Activated naive CD4-positive, alpha-beta T cell treated with anti-CD3 and anti-CD28 coated beads, Interleukin-2, amount 50 U/mL, for 16 hours (primary cell): ENCODE measurements at places on chromosomes 4 and X.

- DNase-seq, result no peak
Observed at GRCh38 chr4:123833171-123833643, 436.6 kb downstream of the SPRY1 start.

DNA sequence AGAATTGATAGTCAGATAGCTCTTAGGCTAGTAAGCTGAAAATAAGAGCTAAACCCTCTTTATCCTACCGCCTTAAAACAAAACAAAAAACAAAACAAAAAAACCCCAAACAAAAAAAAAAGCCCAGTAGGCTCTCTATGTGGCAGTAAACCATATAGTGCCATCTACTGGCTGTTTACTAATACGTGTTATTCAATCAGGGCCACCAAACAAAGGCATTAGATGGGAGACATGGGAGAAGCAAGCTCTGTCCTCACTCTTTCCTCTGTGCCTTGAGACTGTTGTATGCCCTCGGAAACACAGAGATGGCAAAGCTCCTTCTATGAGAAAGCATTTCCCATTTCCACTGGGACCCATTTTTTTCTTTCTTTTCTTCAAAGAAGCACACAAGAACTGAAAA lies 148.8 kb upstream of the MID1 start:
- no peak for DNase-seq

DNA sequence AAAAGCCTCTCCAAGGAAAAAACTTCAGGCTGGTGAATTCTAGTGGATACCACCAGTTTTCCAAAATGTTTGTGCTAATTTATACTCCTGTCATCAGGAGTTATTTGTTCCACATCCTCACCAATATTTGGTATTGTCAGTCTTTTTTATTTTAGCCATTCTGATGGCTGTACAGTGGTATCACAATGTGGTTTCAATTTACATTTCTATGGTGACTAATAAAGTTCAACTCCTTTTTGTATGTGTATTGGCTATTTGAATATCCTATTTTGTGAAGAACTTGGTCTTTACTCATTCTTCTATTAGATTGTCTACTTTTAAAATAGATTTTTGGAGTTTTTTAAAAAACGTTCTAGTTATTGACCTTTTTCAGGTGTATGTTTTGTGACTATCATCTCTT lies 33.0 kb upstream of the FRAS1 start:
- DNase-seq, result no peak

DNA sequence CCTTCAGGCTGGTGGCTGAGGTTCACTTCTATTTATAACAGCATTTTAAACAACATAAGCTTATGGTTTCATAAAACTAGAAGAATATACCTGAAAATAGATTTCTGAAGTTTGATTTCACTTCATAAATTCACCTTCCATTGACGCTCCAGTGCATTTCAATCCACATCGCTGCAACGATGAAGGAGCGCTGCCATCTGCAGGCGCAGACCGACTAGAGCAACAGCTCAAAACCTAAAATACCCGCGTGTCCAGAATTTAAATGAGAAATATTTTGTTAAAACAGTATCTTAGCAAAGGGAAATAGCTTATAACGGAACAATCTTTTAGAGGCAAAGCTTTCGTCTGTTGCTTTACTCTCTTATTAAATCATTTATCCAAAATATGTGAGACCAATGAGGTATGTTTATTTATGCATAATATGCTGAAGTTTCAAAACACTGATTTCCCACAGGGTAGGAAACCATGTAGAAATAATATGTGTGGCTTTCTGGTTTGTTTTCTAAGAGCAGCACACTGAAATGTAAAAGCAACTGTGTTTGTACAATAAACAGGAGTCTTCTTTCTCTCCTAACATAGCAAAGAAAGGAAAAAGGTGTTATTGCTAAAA lies 816.4 kb upstream of the FRG1 start:
- no peak for DNase-seq

DNA sequence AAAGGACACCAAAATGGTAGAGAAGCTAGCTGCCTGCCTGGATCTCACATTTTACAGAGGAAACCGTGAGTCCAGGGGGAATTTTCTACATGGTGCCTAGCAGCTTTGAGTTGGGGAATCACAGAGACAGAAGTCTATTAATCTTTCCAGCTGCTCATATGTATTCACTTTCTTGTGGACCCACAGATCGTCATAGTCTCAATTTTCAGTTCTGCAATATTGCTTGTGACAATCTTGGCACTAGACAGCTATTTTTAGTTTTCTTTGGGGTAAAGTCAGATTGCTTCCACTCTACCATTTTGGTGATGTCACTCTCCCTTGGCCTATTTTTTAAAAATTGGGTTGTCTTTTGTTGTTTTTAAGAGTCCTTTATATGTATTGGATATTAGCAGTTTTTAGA lies 233.4 kb upstream of the STK26 start:
- no peak for DNase-seq

DNA sequence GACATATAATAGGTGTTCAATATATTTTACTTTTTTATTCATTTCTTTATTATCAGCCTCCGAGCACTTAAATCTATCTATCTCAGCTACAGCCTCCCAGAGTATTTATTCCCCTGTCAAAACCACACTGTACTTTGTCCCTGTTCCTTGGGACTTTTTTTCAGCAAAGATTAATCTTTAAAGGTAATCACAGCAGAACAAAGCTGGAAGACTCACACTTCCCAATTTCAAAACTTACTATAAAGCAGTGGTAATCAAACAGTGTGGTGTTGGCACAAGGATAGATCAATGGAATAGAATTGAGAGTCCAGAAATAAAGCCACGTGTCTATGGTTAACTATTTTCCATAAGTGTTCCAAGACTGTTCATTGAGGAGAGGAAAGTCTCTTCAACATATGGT lies 59.7 kb downstream of the KLHL13 start:
- DNase-seq, result no peak

DNA sequence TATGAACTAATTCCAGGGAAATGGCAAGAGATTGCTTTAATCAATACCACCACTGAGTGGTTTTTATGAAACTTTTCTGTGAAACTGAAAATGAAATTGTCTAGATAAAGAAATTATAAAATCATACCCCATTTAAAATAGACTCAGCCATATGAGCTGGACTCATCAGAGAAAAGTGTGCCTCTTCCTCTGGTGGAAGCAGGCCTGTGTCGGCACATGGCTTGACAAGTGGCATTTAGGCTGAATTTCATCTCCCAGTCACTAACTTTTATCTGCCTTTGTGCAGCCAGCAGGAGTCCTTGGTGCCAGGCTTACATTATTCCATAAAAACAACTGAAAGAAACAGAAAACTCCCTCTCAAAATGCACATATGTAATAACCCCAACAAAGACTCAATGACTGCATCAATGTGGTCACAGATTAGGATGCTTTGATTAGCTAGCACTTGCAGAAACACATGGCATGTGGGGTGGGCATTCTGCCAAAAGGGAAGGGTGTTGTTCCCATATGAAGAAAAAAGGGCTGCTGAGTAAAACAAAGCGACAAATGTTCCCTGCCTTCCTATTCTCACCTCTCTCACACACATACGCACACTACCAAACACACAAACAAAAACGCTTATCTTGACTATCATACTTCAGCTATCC lies 232.3 kb downstream of the PABPC4L start:
- no peak for DNase-seq

DNA sequence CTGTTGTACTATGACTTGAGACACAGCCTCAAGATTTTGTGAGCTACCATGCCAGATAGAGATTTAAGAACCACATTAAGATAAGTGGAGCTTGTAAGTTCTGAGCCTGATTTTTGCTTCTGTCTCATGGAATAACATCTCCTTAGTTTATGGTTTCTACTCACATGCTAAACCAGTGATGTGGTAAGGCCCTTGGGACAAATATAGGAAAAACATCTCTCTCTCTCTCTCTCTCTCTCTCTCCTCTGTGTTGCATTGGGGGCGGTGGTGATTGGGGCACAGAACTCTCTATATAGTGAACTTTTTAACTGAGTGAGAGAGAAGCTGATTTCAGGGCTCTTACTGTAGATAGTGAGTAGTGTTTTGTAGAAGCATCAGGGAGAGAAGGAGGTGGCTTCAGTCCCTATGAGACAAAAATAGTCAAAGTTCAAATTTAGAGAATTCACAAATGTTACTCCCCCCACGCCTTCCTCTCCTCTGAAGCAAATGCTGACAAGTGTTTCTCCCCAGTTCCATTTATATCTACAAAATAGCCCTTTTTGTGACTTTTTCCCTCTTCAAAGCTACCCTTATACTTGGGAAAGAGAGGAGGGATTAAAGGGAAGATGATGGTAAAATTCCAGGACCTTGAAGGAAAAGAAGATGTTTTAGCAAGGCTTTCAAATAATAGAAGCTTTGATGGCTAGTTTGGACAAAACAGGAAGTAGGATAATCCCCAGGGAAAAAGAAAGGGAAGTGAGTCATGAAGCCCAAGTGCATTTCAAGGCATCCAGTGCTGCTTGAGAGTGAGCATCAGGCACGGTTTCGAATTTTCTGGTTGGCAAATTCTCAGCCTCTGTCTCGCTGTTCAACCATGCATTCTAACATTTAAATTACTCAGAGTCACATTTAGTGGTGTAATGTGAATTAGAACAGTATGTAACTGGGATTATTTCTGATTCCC lies 134.3 kb upstream of the AP1S2 start:
- DNase-seq, result no peak

- no peak for DNase-seq
Observed at GRCh38 chrX:121011254-121011653, 25.7 kb upstream of the CT47A1 start.

DNA sequence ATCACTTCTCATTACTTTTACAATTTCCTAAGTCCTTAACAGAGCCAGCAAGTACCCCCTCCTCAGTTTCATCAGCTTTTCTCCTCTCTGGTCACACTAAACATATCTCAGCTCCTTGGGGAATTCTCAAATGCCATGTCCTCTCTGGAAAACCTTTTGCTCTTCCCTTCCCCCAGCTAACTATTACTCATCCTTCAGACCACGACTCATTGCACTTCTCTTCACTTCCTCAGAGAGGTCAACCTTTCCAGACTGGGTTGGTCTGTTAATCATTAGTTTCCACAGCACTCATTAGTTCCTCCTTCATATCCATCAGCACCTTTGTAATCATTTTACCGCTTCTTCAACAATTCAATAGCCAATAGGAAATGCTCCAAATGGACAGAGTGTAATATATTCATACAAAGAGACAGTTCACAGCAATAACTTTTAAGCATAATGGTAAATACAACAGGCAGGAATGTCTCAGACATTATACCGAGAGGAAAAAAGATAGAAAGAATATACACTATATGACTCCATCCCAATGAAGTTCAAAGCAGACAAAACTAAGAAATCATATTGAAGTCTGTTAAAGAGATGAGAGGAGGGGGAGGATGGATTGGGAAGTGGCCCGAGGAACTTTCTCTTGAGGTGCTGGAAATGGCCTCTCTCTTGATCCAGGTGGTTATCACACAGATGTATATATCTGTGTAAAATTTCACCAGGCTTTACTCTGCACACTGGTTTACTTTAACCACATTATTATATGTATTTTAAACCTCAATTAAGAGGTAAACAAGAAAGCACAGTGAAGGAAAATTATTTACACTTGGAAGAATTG lies 39.6 kb downstream of the DDX60L start:
- DNase-seq, result no peak

GRCh38 chr4:154491341-154492271 lies at the start of gene DCHS2:
DCHS2 (minus strand) TSS chr4:154491799; CDS start chr4:154491355, 444 bp downstream.
- no peak for DNase-seq

DNA sequence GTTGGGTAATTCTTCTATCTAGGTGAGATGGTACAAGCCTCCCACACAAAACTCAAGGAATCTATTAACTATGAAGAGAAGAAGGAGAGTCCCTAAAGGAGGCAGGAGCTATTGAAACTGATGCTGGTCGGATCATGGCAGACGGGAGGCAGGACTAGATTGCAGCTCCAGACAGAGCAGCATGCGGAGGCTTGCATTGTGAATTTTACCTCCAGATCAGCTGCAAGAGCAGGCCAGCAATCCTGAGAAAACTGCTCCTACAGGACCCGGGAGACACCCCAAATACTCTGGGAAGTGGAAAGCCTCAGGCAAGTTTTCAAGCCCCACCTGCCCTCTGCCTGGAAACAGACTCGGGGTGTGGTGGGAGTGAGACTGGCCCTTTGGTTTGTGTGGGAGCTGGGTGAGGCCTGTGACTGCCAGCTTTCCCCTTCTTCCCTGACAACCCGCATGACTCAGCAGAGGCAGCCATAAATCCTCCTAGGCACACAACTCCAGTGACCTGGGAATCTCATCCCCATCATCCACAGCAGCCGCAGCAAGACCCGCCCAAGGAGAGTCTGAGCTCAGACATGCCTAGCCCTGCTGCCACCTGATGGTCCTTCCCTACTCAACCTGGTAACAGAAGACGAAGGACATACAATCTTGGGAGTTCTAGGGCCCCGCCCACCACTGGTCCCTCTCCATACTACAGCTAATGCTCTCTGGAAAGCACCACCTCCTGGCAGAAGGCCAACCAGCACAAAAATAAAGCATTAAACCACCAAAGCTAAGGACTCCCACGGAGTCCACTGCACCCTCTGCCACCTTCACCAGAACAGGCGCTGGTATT lies 30.9 kb downstream of the GATB start:
- no peak for DNase-seq

- no peak for DNase-seq
Observed at GRCh38 chr4:123856689-123857545, 460.3 kb downstream of the SPRY1 start.

GRCh38 chr4:12729384-12729783 lies 754.8 kb downstream of the RAB28 start:
- no peak for DNase-seq

- no peak for DNase-seq
Observed at GRCh38 chr4:89379511-89380044, 72.0 kb upstream of the GPRIN3 start.

DNA sequence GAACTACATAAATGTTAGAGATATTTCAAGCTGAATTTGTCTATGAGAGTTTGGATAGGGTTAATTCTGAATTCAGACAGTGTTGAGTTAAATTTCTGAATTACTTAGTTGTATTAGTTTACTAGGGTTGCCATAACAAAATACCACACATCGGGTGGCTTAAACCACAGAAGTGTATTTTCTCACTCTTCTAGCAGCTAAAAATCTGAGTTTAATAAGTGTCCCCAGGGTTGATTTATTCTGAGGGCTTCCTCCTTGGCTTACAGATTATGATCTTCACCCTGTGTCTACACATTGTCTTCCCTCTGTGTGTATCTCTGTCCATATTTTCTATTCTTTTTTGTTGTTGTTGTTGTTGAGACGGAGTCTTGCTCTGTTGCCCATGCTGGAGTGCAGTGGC lies 318.6 kb downstream of the PACRGL start:
- DNase-seq, result no peak

DNA sequence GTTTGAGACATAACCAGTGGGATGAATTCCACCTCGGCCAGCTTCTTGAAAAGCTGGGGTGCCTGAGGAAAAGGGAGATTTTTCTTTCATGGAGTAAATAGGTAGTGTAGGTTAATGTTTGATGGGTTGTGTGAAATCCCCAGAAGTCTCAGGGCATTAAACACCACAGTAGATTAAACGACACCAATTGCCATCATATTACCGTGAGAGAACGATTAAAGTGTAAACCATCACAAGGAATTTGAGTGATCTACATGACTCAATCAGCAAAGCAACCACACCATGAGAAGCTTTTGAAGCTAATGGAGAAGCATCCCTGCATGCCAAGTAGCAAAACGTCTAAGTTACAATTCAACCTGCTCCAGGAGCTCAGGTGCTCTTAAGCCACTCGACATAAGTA lies 322.5 kb upstream of the GATB start:
- no peak for DNase-seq
